ENCODE measurements at places on chromosomes 4 and X. TPM values are rescaled to one million over a fixed set of nuclear protein-coding genes. Genes with fewer than 3 reads are reported as not detected.

GRCh38 chr4:8195431-8195830, 3.7 kb upstream of the SH3TC1 start:
- no peak overlapping the region for H3K4me3 ChIP-seq
- peaks cover 25% of the 10 kb centered on the region for H3K4me1 ChIP-seq
- no peak for DNase-seq
- no peak overlapping the region for H3K27ac ChIP-seq
- H3K36me3 ChIP-seq, result no peaks in the 10 kb centered on the region
- peaks cover 15% of the 10 kb centered on the region for H3K27me3 ChIP-seq

- H3K4me3 ChIP-seq, result no peak overlapping the region
- H3K36me3 ChIP-seq, result no peaks in the 10 kb centered on the region
- DNase-seq, result no peak
- no peak overlapping the region for H3K27ac ChIP-seq
These were observed 78.7 kb downstream of the ALG13 start for GRCh38 chrX:111759686-111760085.

GRCh38 chr4:117400039-117400835, 314.9 kb upstream of the TRAM1L1 start:
- DNase-seq, result peak; percentile 4
- no peak overlapping the region for H3K27ac ChIP-seq
- H3K36me3 ChIP-seq, result no peaks in the 10 kb centered on the region
- no peaks in the 10 kb centered on the region for H3K27me3 ChIP-seq
- H3K4me3 ChIP-seq, result no peak overlapping the region

GRCh38 chr4:88528861-88529260, 5.3 kb upstream of the PYURF start:
- no peak for DNase-seq
- peak overlapping the region; percentile 63 for H3K27ac ChIP-seq
- 0 out of 2 replicates have a peak overlapping the region, but pooled peaks have one; percentile 11 for H3K4me3 ChIP-seq
- peaks cover 82% of the 10 kb centered on the region for H3K4me1 ChIP-seq
- H3K27me3 ChIP-seq, result no peaks in the 10 kb centered on the region

DNA sequence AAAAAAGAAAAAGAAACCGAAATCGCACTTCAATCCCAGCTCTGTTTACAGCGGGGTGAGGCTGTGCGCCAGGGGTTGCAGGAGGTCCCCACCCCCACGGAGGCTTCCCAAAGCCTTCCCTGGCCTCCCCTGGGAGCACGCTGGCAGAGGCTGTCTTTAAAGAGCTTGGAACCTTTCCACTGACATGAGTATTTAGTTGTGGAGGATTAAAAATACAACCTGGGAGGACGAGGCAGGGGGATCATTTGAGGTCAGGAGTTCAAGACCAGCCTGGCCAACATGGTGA, 69.1 kb downstream of the PPP2R2C start:
- peaks cover 48% of the 10 kb centered on the region for H3K27me3 ChIP-seq
- no peak overlapping the region for H3K27ac ChIP-seq
- no peaks in the 10 kb centered on the region for H3K36me3 ChIP-seq
- no peak overlapping the region for H3K4me3 ChIP-seq
- no peaks in the 10 kb centered on the region for H3K4me1 ChIP-seq
- DNase-seq, result no peak

DNA sequence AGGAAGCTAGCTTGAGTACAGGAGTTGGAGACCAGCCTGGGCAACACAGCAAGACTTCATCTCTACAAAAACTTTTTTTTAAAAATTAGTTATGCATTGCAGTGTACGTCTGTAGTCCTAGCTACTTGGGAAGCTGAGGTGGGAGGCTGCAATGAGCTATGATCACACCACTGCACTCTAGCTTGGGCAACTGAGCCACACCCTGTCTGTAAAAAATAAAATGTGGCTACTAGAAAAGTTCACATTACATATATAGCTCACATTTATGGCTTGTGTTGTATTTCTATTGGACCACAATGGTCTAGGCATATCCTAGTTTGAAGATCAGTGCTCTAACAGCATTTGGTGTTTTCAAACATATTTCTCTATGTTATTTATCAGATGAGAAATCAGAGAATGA, 11.8 kb upstream of the CPEB2 start:
- DNase-seq, result no peak
- no peak overlapping the region for H3K4me3 ChIP-seq
- no peak overlapping the region for H3K27ac ChIP-seq
- peaks cover 4% of the 10 kb centered on the region for H3K27me3 ChIP-seq

DNA sequence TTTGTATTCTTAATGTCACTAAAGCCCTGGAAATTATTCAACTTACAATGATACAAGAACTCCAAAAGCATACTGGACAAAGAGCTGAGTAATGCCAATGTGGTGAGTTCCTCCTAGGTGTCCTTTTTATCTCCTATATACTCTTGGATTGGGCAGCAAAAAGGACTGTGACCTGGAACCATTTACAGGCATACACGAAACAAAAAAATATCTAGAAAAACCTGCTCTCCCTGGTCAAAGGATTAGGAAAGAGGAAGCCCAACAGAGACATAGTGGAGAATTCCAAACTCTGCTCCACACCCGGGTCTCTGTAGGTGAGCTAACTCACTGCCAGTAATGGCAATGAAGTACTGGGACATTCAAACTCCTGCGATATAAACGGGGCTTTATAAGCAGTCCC, 25.3 kb downstream of the SULT1B1 start:
- no peaks in the 10 kb centered on the region for H3K36me3 ChIP-seq
- no peak overlapping the region for H3K27ac ChIP-seq
- no peaks in the 10 kb centered on the region for H3K27me3 ChIP-seq
- H3K4me3 ChIP-seq, result no peak overlapping the region
- DNase-seq, result no peak

GRCh38 chr4:184104419-184105101, 113.1 kb downstream of the ENPP6 start:
- no peaks in the 10 kb centered on the region for H3K4me1 ChIP-seq
- peaks cover 7% of the 10 kb centered on the region for H3K27me3 ChIP-seq
- H3K4me3 ChIP-seq, result no peak overlapping the region
- H3K36me3 ChIP-seq, result 0 out of 2 replicates have a peak, but pooled peaks cover 4% of the 10 kb centered on the region
- H3K27ac ChIP-seq, result no peak overlapping the region

GRCh38 chrX:69236641-69237040, 71.4 kb upstream of the PJA1 start:
- H3K4me1 ChIP-seq, result no peaks in the 10 kb centered on the region
- peaks cover 5% of the 10 kb centered on the region for H3K27me3 ChIP-seq
- H3K4me3 ChIP-seq, result no peak overlapping the region
- DNase-seq, result no peak
- no peak overlapping the region for H3K27ac ChIP-seq

DNA sequence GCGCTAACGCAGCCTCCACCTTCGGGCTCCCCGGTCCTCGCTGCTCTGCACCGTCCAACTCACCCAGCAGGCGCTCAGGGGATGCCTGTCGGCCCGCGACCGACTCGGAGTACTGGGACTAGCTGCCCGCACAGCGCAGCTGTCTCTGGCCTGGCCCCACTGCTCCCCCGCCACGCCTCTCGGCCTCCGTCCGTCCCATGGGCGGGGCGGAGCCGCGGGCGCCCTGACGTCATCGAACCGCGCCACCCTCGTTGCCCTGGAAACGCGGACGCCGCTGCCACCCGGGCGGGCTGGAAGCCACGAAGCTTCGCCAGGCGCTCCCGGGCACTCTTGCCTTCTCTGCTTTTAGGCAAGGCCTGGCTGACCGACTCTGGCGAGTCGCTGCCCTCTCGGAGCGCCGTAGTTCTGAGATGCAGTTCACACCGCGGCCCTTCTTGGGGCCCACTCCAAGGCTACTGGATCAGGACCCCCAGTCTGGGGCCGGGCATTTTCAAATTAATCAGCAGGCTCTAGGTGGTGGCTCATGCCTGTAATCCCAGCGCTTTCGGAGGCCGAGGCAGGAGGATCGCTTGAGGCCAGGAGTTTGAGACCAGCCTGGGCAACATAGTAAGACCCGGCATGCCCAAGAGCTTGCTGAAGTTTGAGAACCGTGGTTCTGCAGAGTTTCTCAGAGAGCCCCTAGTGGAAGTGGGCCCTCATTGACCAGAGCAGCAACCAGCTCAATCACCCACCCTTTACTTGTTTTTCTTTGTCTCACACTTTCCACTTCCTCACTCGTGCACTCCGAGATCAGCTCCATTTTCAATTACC, 12.0 kb downstream of the ACOX3 start:
- peaks cover 1% of the 10 kb centered on the region for H3K27me3 ChIP-seq
- peak; percentile 83 for DNase-seq
- peak overlapping the region; percentile 85 for H3K27ac ChIP-seq
- H3K36me3 ChIP-seq, result no peaks in the 10 kb centered on the region
- peaks cover 20% of the 10 kb centered on the region for H3K4me1 ChIP-seq

DNA sequence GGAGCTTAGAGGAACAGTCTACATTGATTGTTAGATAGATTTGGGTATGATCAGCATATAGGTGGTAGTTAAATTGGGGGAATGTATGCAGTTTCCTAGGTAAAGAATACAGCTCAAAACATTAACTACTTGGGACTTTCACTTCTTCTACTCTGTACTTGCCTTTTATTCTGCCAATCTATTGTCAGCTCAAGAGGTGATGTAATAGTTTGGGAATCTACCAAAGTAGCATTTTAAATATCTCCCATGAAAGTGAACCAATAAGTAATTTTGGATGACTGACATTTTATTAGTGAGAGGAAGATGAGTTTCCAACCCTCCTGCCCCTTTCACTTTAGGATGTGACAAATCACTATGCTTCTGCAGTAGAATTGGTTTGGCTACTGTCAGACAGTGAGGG, 43.4 kb downstream of the NUDT6 start:
- peak overlapping the region; percentile 74 for H3K27ac ChIP-seq
- no peak for DNase-seq
- peaks cover 73% of the 10 kb centered on the region for H3K36me3 ChIP-seq
- peak overlapping the region; percentile 23 for H3K4me3 ChIP-seq
- peaks cover 90% of the 10 kb centered on the region for H3K4me1 ChIP-seq
- peaks cover 55% of the 10 kb centered on the region for H3K27me3 ChIP-seq

- H3K27ac ChIP-seq, result no peak overlapping the region
- H3K36me3 ChIP-seq, result no peaks in the 10 kb centered on the region
- H3K4me3 ChIP-seq, result no peak overlapping the region
- H3K27me3 ChIP-seq, result no peaks in the 10 kb centered on the region
- H3K4me1 ChIP-seq, result no peaks in the 10 kb centered on the region
- no peak for DNase-seq
These were observed 61.5 kb upstream of the ZMAT1 start for GRCh38 chrX:101993335-101993734.

Gene SMIM10L2A
- total RNA-seq, result not detected

Gene SMIM31
- not detected for total RNA-seq

Gene WDR44
- total RNA-seq, result 20.7 TPM

Gene XK
- total RNA-seq, result not detected

Gene SH3RF1
- total RNA-seq, result 54.2 TPM

Gene NPY2R
- not detected for total RNA-seq

Gene SHISA3
- not detected for total RNA-seq

Gene EPGN
- 1.2 TPM for total RNA-seq

Gene STX18
- 23.1 TPM for total RNA-seq

All from HFFc6 (cell line).